ENCODE measurements at places on chromosomes 1 and 21. TPM values are rescaled to one million over a fixed set of nuclear protein-coding genes. Genes with fewer than 3 reads are reported as not detected.

The SPRR3 gene
- total RNA-seq, result not detected

- H3K27me3 ChIP-seq, result no peaks in the 10 kb centered on the region
- no peaks in the 10 kb centered on the region for H3K4me1 ChIP-seq
- DNase-seq, result no peak
- H3K4me3 ChIP-seq, result no peak overlapping the region
- no peak overlapping the region for H3K27ac ChIP-seq
- no peaks in the 10 kb centered on the region for H3K36me3 ChIP-seq
Measured at GRCh38 chr1:169312084-169312954, 55.3 kb downstream of the NME7 start.

- H3K27ac ChIP-seq, result no peak overlapping the region
- DNase-seq, result no peak
- no peaks in the 10 kb centered on the region for H3K27me3 ChIP-seq
- peaks cover 15% of the 10 kb centered on the region for H3K4me1 ChIP-seq
- no peaks in the 10 kb centered on the region for H3K36me3 ChIP-seq
- H3K4me3 ChIP-seq, result no peak overlapping the region
Measured at GRCh38 chr1:207243442-207244408, 77.8 kb upstream of the CD55 start.

The S100A7 gene
- not detected for total RNA-seq

The TDRD10 gene
- not detected for total RNA-seq
